GM23248 (cell line): ENCODE measurements at places on chromosomes 11 and 22. TPM values are rescaled to one million over a fixed set of nuclear protein-coding genes. Genes with fewer than 3 reads are reported as not detected.

DNA sequence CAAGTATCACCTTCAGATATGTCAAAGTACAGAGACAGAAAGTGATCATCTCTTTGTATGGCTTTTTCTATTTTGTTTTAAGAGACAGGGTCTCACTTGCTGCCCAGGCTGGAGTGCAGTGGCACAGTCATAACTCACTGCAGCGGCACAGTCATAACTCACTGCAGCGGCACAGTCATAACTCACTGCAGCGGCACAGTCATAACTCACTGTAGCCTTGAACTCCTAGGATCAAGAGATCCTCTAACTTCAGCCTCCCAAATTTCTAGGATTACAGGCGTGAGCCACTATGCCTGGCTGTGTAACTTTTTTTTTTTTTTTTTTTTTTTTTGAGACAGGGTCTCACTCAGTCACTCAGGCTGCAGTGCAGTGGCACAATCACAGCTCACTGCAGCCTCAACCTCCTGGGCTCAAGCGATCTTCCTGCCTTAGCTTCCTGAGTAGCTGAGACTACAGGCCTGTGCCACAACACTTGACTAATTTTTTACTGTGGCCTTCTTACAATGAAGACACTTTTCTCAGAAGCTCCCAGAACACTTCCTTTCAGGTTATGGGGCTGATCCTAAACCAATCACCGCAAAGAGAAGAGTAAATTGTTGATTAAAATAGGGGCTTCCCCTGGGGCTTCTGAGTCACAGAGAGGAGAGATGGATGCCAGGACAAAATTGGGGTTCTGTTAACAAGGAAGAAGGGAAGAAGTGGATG lies 9.0 kb upstream of the HIKESHI start:
- DNase-seq = no peak
- H3K36me3 ChIP-seq = no peaks in the 10 kb centered on the region
- H3K27ac ChIP-seq = no peak overlapping the region
- H3K27me3 ChIP-seq = no peaks in the 10 kb centered on the region
- H3K4me3 ChIP-seq = no peak overlapping the region

GRCh38 chr22:22480940-22481339 lies 27.6 kb downstream of the ZNF280B start:
- no peak overlapping the region for H3K27ac ChIP-seq
- H3K27me3 ChIP-seq = no peaks in the 10 kb centered on the region
- H3K4me3 ChIP-seq = no peak overlapping the region
- H3K4me1 ChIP-seq = no peaks in the 10 kb centered on the region
- no peaks in the 10 kb centered on the region for H3K36me3 ChIP-seq
- DNase-seq = no peak

ANO9 gene
- total RNA-seq = not detected in 2 replicates

DNA sequence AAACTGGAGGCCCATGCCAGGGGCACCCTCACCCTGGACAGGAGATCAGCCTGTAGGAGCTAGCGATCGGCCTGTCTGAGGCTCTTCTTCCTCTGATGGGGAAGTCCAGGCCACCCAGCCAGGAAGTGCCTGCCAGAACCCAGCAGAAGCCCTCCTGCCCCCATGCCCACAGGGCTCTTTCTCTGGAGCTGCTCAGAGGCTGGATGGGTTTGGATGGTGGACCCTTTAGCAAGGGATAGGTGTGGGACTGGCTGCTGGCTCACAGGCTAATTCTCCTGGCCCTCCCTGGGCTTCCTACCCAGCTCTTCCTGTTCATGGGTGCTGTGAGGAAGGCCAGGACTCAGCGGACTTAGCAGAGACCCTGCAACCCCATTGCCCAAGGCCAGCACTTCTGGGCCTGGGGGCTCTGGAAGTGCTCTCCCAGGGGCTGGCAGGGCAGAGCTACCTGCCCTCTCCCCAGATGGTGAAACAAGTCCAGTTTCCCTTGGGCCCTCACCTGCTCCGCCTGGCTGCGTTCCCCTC lies 7.6 kb downstream of the FXYD2 start:
- no peak for DNase-seq
- H3K27ac ChIP-seq = no peak overlapping the region
- H3K4me1 ChIP-seq = no peaks in the 10 kb centered on the region
- no peak overlapping the region for H3K4me3 ChIP-seq
- 0 out of 2 replicates have a peak, but pooled peaks cover 5% of the 10 kb centered on the region for H3K27me3 ChIP-seq

KCNQ1OT1 gene
- total RNA-seq = 0.86 and 1.1 TPM in 2 replicates

- H3K4me1 ChIP-seq = peaks cover 11% of the 10 kb centered on the region
- H3K27ac ChIP-seq = no peak overlapping the region
- H3K36me3 ChIP-seq = no peaks in the 10 kb centered on the region
- H3K4me3 ChIP-seq = no peak overlapping the region
- no peaks in the 10 kb centered on the region for H3K27me3 ChIP-seq
Measured at GRCh38 chr11:69403556-69404215, 77.8 kb upstream of the LINC01488 start.

- 0 out of 2 replicates have a peak, but pooled peaks cover 5% of the 10 kb centered on the region for H3K27me3 ChIP-seq
- no peak overlapping the region for H3K4me3 ChIP-seq
- no peak for DNase-seq
- H3K36me3 ChIP-seq = no peaks in the 10 kb centered on the region
Measured at GRCh38 chr11:16859651-16860050, 121.2 kb downstream of the C11orf58 start.

GRCh38 chr11:45500451-45500850 lies 165.0 kb downstream of the CHST1 start:
- 0 out of 2 replicates have a peak, but pooled peaks cover 14% of the 10 kb centered on the region for H3K27me3 ChIP-seq
- no peaks in the 10 kb centered on the region for H3K4me1 ChIP-seq
- no peak overlapping the region for H3K27ac ChIP-seq
- no peaks in the 10 kb centered on the region for H3K36me3 ChIP-seq

- no peak overlapping the region for H3K4me3 ChIP-seq
- DNase-seq = peak; percentile 2
- no peaks in the 10 kb centered on the region for H3K36me3 ChIP-seq
- H3K27me3 ChIP-seq = no peaks in the 10 kb centered on the region
Measured at GRCh38 chr11:25423436-25424199, 908.3 kb upstream of the ANO3 start.

- no peaks in the 10 kb centered on the region for H3K36me3 ChIP-seq
- H3K4me3 ChIP-seq = peak overlapping the region; percentile 85
- DNase-seq = no peak
- H3K27me3 ChIP-seq = no peaks in the 10 kb centered on the region
- no peak overlapping the region for H3K27ac ChIP-seq
Measured at GRCh38 chr11:66743271-66743968, 14.4 kb upstream of the SPTBN2 start.

PATE4 gene
- total RNA-seq = not detected in 2 replicates

TBX10 gene
- not detected in 2 replicates for total RNA-seq

GRCh38 chr11:60377401-60378136 lies 763 bp upstream of the MS4A7 start:
- no peaks in the 10 kb centered on the region for H3K36me3 ChIP-seq
- no peaks in the 10 kb centered on the region for H3K4me1 ChIP-seq
- no peaks in the 10 kb centered on the region for H3K27me3 ChIP-seq
- no peak overlapping the region for H3K4me3 ChIP-seq

- no peak for DNase-seq
- H3K27ac ChIP-seq = no peak overlapping the region
- peaks cover 7% of the 10 kb centered on the region; the same call in 1 of the 2 replicates for H3K27me3 ChIP-seq
- H3K36me3 ChIP-seq = no peaks in the 10 kb centered on the region
- H3K4me3 ChIP-seq = no peak overlapping the region
Measured at GRCh38 chr22:30596886-30597285, 5.2 kb upstream of the PES1 start.

- H3K36me3 ChIP-seq = no peaks in the 10 kb centered on the region; the same call in 1 of the 2 replicates
- no peaks in the 10 kb centered on the region for H3K4me1 ChIP-seq
- H3K4me3 ChIP-seq = no peak overlapping the region
- H3K27ac ChIP-seq = no peak overlapping the region
Measured at GRCh38 chr11:74877132-74877531, 71.8 kb downstream of the XRRA1 start.

MRPL23 gene
- 47.7 and 70.6 TPM in 2 replicates for total RNA-seq

DNA sequence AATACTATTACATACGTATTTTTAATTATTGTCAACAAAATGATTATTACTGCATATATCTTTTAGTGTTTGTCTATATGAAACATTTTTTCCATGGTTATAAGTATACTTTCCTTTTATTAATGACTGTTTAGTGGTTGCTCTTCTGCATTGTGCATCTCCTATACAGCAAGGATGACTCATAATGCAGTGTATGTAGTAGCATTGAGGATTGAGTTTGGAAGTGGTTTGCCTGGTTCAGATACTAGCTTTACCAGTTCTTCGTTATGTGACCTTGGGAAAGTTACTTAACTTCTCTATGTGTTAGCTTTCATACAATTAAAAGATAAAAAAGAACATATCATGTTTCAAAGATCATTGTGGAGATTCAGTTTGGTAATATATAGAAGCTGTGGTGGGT lies 44.1 kb downstream of the CHORDC1 start:
- no peak overlapping the region for H3K4me3 ChIP-seq
- DNase-seq = no peak
- no peaks in the 10 kb centered on the region for H3K4me1 ChIP-seq
- no peaks in the 10 kb centered on the region for H3K27me3 ChIP-seq

- no peak overlapping the region for H3K27ac ChIP-seq
- H3K36me3 ChIP-seq = no peaks in the 10 kb centered on the region
- no peaks in the 10 kb centered on the region for H3K4me1 ChIP-seq
- DNase-seq = no peak
Measured at GRCh38 chr22:31621507-31622124, 40.4 kb downstream of the PISD start.

RIBC2 gene
- 0.25 and 0.32 TPM in 2 replicates for total RNA-seq
